ENCODE measurements at places on chromosomes 2 and 18.

DNA sequence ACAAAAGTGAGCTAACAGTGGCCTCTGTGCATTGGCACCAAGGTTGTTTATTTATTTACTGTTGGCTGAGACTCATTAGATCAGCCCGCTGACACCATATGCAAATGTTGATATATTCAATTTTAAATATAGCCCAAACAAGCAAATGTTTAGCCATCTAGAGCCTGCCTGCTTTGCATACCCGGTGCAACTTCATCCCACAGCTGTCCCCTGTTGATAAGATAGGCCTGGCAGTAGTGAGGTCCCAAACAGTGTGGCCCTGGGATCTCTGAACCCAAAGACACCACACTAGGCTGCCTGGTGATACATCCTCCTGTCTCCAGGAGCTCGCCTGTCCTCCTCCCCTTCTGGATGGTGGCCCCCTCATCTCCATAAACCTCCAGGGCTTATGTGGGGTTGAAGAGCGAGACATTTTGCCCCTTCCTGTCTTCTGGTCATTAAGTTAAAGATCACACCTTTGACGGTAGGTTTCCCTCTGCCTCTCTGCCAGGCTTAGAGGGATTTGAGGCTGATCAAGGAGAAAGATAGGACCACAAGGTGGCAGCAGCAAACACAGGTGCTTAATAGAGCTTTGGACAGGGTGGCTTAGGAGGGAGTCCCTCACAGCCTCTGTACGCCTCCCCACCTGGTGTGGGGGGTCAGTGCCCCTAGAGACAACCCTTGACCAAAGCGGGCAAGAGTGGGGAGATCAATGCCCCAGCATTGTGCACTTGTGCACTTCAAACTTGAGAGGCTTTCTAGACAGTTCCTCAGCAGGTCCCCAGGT, 23.7 kb upstream of the MYO5B start:
- no peak overlapping the region for H3K27ac ChIP-seq
- H3K27me3 ChIP-seq = 0 out of 2 replicates have a peak, but pooled peaks cover 11% of the 10 kb centered on the region
- H3K4me1 ChIP-seq = no peaks in the 10 kb centered on the region
- no peaks in the 10 kb centered on the region for H3K36me3 ChIP-seq

- H3K4me1 ChIP-seq = peaks cover 5% of the 10 kb centered on the region
- H3K36me3 ChIP-seq = no peaks in the 10 kb centered on the region
- no peak overlapping the region for H3K27ac ChIP-seq
These were observed 36.6 kb downstream of the CYP1B1 start for GRCh38 chr2:38039121-38039910.

GRCh38 chr2:122815120-122815519, 1059.7 kb downstream of the TSN start:
- no peak overlapping the region for H3K27ac ChIP-seq
- peak; percentile 40 for DNase-seq
- H3K4me3 ChIP-seq = no peak overlapping the region
- no peaks in the 10 kb centered on the region for H3K27me3 ChIP-seq
- H3K36me3 ChIP-seq = no peaks in the 10 kb centered on the region

- H3K4me3 ChIP-seq = no peak overlapping the region
- H3K36me3 ChIP-seq = no peaks in the 10 kb centered on the region
- H3K4me1 ChIP-seq = peaks cover 10% of the 10 kb centered on the region
These were observed 276.4 kb downstream of the TGIF1 start for GRCh38 chr18:3726238-3726951.

DNA sequence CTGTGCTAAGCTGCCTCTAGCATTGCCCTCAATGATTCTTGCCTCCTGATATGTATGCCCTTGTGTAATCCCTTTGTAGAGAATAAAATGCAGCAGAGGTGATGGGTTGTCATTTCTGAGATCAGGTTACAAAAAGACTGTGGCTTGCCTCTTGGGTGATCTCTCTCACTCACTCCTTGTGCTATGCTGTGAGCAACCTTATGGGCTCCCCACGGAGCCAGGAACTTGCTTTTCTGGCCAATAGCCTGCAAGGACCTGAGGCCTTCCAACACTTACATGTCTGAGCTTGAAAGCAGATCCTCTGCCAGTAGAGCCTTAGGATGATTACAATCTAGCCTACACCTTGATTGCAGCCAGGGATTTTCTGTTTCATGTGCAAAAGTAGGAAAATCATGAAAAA, 123.1 kb upstream of the XIRP2 start:
- no peak for DNase-seq
- H3K27ac ChIP-seq = no peak overlapping the region
- no peaks in the 10 kb centered on the region for H3K36me3 ChIP-seq
- H3K4me3 ChIP-seq = no peak overlapping the region
- H3K27me3 ChIP-seq = no peaks in the 10 kb centered on the region

GRCh38 chr2:138335036-138335435, 166.5 kb upstream of the SPOPL start:
- H3K4me1 ChIP-seq = no peaks in the 10 kb centered on the region
- no peak for DNase-seq

GRCh38 chr18:21489119-21489750, 111.3 kb downstream of the ESCO1 start:
- H3K4me3 ChIP-seq = no peak overlapping the region
- peaks cover 7% of the 10 kb centered on the region for H3K4me1 ChIP-seq
- H3K36me3 ChIP-seq = no peaks in the 10 kb centered on the region
- H3K27me3 ChIP-seq = no peaks in the 10 kb centered on the region
